ENCODE measurements at places on chromosomes 12 and 14.

GRCh38 chr12:124296295-124296915 lies 1.5 kb downstream of the RFLNA start:
- no peak for DNase-seq

GRCh38 chr12:32501835-32502333 lies 102.5 kb downstream of the FGD4 start:
- DNase-seq: no peak

DNA sequence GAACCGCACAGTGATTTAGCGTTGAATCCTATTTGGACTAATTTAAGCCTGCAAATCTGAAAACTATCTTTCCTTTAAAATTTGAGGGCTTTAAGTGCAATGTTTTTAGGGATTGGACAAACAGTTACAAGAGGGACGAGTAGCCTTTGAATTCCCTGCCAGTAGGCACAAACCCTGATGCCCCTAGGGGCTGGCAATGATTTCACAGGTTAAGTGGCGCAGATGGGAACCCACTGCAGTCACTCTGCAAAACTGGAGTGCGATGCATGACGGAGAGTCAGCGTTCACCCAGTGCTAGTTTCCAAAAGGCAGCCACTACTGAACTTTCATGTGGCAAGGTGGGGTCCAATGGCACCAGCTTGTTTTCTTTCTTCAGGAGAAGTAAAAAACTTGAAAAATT lies 99.4 kb upstream of the FRMD6 start:
- DNase-seq: no peak

GRCh38 chr12:120224304-120225199 lies 23.6 kb upstream of the RPLP0 start:
- peak; percentile 49 for DNase-seq

GRCh38 chr12:131733874-131734273 lies 23.0 kb downstream of the SFSWAP start:
- DNase-seq: no peak

- peak; percentile 59 for DNase-seq
Observed at GRCh38 chr14:62179367-62180018, 417.3 kb downstream of the SNAPC1 start.

DNA sequence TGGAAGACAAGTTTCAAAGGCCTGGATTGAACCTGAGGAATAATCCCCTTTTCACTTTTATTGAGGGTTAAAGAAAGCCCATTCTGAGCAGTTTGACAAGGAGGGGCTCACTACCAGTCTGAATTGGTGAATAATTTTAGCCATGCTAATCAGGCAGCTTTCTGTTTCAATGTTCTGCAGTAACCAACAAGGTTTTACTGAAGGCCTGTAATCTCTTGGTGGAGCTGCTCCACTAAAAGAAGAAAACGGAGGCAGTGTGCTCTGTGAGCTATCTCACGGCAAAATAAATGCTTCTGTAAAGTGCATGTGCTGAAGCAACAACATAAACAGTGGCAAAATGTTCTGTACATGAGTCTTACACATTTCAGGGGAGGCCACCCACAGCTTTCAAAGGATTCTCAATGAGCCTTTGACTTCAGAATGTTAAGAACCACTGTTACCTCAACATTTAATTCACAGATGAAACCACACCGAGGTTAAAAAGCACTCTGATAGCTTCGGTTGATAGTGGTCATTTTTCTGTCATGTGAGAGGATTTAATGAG lies 111.2 kb downstream of the LRIG3 start:
- DNase-seq: no peak

- DNase-seq: no peak
Observed at GRCh38 chr14:101719045-101719645, 42.4 kb upstream of the PPP2R5C start.

DNA sequence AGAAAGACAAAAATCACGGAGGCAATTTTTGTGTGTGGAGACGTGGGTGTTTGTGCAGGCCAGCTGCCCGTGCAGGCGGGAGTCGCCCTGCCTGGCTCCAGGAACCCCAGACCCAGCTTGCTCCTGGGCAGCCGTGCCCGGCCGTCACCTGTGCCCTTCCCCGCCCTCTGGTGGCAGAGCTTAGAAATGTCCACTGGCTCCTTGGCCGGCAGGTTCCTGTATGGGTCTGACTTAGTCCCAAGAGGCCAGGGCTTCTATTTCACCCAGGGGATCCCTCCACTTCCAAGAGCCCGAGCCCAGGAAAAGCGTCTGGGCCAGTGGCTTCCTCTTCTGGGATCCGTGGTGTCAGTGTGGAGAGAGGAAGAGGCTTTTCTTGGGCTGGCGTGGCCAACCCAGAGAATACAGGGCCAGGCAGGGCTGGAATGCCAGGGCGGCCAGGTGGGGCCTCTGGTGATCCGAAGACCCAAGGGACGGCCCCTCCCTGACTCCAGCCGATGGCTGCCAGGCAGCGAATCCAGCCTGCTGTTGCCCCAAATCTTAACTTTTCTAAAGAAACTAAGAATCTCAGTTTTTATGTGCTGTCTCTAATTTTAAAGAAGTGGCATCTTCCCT lies 120.9 kb downstream of the TMEM132C start:
- peak; percentile 34 for DNase-seq

DNA sequence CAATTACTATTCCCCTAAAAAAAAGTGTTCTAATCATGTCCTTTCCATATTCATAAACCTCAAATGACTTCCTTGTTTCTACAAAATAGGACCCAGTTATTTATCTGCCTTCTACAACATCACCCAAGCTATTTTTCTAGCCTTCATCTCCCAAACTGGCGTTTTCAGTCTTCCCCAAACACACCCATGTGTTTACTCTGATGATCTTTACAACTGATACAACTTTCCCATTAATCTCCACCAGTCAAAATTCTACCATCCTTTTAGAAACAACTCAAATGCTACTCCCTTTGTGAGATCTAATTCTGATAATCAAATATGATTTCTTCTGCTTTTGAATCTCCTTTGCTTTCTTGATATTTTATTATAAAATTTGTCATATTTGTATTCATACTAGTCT lies 114.5 kb downstream of the DUSP6 start:
- DNase-seq: no peak

GRCh38 chr12:89932954-89933353 lies 224.3 kb upstream of the ATP2B1 start:
- DNase-seq: no peak

GRCh38 chr14:95674613-95675012 lies 11.6 kb upstream of the TCL1B start:
- DNase-seq: peak; percentile 53

DNA sequence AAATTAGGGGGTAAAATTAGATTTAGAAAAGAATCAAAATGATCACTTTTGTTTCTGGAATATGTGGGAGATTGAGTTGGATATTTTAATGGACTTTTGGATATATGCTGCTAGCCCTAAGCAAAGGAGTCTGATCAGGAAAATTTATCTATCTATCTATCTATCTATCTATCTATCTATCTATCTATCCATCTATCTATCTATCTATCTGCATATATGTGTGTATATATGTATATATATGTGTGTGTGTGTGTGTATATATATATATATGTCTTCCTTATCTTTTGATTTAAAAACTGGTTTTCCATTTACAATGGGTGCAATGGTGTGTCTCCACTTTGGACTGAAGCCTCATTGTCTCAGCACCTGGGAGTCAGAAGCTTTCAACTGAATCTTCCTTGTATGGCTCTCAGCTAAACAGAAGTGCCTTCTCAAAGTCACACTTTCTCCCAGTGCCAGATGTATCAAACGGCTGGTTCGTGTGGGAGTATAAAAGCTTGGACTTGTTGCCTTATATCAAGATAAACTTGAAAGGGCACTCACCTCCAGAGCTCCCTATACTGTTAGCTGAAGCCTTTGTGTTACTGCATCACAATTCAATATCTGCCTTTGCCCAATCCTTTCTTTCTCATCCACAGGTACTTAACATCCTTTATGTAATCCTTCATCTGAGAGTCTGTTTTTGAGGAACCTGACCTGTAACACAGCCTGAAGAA lies 31.6 kb upstream of the CD69 start:
- DNase-seq: no peak

DNA sequence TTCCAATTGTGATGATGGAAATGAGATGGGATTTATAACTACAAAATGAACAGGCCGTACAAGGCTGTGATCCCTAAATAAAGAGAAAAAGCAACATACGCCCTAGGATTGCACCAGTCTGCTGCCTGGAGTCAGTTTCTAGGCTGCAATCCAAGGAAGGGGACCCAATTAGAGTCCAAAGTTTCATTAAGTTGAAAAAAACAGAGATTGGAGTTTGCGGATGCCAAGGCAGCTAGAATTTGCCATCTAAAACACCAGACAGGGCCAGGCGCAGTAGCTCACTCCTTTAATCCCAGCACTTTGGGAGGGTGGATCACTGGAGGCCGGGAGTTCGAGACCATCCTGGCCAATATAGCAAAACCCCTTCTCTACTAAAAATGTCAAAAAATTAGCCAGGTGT lies 661.0 kb downstream of the RPS29 start:
- no peak for DNase-seq

DNA sequence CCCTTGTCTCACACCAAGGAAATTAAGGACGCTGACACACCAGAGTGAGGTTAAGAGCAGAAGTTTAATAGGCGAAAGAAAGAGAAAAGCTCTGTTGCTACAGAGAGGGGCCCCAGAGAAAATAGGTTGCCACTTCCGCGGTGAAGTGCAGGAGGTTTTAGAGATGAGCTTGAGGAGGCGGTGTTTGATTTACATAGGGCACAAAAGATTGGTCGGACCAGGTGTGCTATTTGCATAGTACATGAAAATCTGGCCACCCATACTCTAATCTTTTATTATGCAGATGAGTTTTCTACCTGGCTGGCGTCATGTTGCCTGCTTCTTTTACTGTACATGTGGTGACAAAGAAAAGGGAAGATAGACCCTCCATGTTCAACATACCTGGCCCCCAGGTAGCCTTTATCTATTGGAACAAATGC lies 23.3 kb upstream of the MYF6 start:
- DNase-seq: no peak

- no peak for DNase-seq
Observed at GRCh38 chr12:32049956-32050355, 56.7 kb upstream of the BICD1 start.

- DNase-seq: no peak
Observed at GRCh38 chr14:85481471-85481870, 48.5 kb upstream of the FLRT2 start.

GRCh38 chr12:74043343-74043742 lies 494.3 kb upstream of the ATXN7L3B start:
- no peak for DNase-seq

DNA sequence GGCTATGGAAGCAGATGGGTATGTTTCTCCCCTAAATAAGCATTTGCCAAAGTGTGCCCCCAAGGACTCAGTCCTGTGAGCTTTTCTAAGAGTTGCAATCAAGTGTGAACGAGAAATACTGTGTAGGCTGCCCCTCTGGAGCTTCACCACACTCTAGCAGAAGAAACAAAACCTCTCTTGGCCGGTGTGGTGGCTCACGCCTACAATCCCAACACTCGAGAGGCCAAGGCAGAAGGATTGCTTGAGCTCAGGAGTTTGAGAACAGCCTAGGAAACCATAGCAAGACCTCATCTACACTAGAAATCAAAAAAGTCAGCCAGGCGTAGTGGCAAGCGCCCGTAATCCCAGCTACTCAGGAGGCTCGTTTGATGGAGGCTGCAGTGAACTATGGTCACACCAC lies 9.8 kb downstream of the VPS37B start:
- no peak for DNase-seq

- DNase-seq: no peak
Observed at GRCh38 chr14:60915781-60916180, 65.1 kb downstream of the TRMT5 start.

DNA sequence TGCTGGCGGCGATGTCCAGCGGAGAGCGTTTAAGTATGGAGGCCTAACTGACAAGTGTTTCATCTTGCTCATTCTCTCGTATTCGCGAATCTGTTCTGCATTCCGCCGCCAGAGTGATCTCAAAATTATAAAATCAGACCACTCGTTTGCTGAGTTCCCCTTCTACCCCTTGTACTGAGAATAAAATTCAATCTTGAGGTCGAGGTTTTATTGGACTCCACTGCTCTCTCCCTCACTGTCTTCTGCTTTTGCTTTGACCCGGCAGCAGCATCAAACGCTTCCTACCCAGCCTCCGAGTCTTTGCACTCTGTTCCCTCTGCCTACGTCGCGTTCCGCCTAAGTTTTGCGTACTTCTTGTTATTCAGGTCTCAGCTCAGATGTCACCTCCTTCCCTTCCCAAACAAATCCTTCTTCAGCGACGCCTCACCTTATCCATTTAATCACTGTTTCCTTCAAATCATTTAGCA lies 462 bp downstream of the KNTC1 start:
- no peak for DNase-seq

DNA sequence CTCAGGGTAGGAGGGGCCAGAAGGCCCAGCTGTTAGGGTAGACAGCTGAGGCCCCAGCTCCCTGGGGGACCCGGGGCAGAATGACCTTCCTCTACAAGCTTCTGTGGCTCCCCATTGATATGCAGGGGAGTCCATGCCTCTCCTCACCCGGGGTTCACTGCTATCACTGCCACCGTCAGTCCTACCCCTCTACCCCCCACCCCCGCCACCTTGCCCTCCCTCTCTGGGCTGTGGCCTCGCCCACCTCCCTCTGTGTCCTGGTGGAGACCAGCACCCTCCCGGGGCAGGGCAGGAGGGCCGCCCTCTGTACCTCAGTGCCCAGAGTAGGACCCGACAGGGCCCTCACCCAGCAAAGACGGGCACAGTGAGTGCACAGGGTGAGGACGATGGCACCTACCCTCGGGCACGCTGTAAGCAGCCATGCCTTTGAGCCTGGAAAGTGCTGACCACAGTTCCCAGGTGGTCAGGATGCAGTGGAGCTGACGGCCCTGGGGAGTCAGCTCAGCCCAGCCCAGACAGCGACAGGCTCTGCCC lies 88.4 kb upstream of the SFSWAP start:
- DNase-seq: no peak

DNA sequence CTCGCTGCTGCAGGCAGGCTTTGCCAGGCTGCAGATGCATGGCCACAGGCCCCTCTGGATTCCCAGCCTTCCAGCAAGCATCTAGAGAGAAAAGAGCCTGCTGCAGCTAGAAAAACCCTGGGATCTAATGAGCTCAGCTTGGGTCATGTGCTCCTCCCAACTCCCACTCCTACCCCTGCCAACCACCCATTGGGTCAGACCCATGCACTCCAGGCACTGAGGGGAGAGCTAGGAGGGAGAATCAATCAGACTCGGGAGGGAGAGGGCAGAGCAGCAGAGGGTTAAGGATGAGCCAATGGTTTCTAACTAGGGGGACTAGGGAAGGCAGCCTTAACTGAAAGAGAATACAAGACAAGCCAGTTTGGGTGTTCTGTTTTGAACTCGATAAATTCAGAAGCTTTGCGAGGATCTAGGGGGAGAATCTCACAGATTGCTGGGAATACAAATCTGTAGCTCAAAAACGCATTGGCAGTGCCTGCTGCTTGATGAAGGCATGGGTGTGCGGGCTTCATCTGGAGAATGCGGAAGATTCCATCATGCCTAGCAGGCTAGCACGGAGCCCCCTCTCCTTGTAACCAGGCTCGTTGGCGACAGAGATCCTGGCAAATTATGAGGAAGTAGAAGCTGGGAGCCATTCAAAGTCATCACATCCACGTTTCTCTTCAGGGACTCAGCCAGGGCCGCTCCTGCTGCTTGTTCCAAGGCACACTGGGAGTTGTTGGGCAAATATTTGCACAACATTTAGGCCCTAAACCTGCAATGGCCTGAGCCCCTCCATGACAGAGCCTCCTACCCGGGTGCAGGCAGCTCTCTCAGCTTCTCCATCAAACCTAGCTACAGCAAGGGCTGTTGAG lies 56.4 kb downstream of the VCPKMT start:
- no peak for DNase-seq

All from mucosa of gallbladder (tissue), 1 donor.